ENCODE measurements at places on chromosomes 3 and 15. TPM values are rescaled to one million over a fixed set of nuclear protein-coding genes. Genes with fewer than 3 reads are reported as not detected.

The RFT1 gene
- total RNA-seq, result 47.4 TPM

The CD96 gene
- 60.5 TPM for total RNA-seq

The ETFA gene
- total RNA-seq, result 146 TPM

The VIPR1 gene
- 0.80 TPM for total RNA-seq

The GPR171 gene
- total RNA-seq, result 159 TPM

The PGBD4 gene
- 3.7 TPM for total RNA-seq

The TRIM42 gene
- not detected for total RNA-seq

The GPR176 gene
- total RNA-seq, result 0.14 TPM

The FBXO40 gene
- not detected for total RNA-seq

The RHCG gene
- total RNA-seq, result not detected

The MUC4 gene
- 0.90 TPM for total RNA-seq

The SPTBN5 gene
- total RNA-seq, result 0.65 TPM

DNA sequence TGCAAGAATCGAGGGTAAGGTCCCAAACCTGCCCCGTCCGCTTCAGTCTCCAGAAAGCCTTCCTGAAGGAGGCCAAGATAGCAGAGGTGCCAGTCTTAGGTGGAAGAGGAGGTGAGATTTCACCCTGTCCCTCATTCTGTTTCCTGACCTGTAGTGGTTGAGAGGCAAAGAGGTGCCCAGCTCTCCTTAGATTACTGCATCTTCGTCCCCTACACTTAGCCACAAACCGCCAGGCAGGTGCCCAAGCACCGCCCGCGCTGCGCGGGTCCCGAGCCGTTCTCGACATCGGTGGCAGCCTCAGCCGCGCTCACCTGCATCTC, 23.8 kb upstream of the POLG start:
- peak overlapping the region; percentile 37 for H3K27ac ChIP-seq
- no peak for DNase-seq
- peak overlapping the region; percentile 86 for H3K4me3 ChIP-seq
- peaks cover 3% of the 10 kb centered on the region for H3K4me1 ChIP-seq

GRCh38 chr3:127485396-127486170, 105.0 kb downstream of the TPRA1 start:
- no peak overlapping the region for H3K27ac ChIP-seq
- H3K27me3 ChIP-seq, result peaks cover 10% of the 10 kb centered on the region
- no peak for DNase-seq
- no peaks in the 10 kb centered on the region for H3K36me3 ChIP-seq
- H3K4me3 ChIP-seq, result no peak overlapping the region

- no peak overlapping the region for H3K4me3 ChIP-seq
- DNase-seq, result no peak
- peaks cover 5% of the 10 kb centered on the region for H3K36me3 ChIP-seq
- H3K27me3 ChIP-seq, result no peaks in the 10 kb centered on the region
These were observed 377.3 kb downstream of the LPP start for GRCh38 chr3:188531210-188531609.

DNA sequence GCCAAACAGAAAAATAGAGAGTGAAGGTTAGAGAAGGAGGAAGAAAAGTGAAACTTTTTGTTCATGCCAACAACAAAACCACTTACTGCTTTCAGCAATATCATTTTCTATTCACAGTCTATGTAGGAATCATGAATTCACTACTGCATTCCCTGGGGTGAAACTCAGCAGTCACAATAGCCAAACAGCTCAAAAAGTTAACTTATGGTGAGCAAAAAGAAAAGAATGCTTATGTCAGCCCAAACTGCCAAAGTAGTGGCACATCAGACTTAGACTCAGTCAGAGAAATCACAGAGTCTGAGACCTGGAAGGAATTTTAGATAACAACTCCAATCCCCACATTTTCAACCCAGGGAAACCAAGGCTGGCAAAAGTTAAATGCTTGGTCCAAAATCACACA, 238.7 kb upstream of the TMCO5A start:
- no peaks in the 10 kb centered on the region for H3K36me3 ChIP-seq
- DNase-seq, result no peak
- no peak overlapping the region for H3K27ac ChIP-seq
- no peaks in the 10 kb centered on the region for H3K4me1 ChIP-seq
- no peak overlapping the region for H3K4me3 ChIP-seq

DNA sequence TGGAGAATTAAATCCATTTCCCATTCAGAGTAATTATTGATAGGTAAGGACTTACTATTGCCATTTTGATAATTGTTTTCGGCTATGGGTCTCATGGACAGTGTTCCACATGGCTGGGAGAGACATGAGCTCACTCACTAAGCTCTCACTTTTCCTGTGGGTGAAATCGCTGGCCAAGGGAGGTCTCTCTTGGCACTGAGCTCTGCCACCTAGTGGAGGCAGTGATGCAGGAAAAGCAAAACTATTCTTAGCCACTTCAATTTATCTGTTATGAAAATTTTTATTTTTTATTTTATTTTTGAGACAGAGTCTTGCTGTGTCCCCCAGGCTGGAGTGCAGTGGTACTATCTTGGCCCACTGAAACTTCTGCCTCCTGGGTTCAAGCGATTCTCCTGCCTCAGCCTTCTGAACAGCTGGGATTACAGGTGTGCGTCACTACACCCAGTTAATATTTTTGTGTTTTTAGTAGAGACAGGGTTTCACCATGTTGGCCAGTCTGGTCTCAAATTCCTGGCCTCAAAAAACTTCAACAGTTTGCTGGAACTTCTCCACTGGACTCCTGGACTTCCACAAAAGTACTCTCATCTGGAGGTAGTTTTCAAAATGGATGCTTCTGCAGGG, 4.7 kb upstream of the RNF13 start:
- H3K4me1 ChIP-seq, result peaks cover 9% of the 10 kb centered on the region
- no peak overlapping the region for H3K27ac ChIP-seq
- H3K27me3 ChIP-seq, result peaks cover 32% of the 10 kb centered on the region
- H3K36me3 ChIP-seq, result peaks cover 2% of the 10 kb centered on the region
- H3K4me3 ChIP-seq, result no peak overlapping the region

DNA sequence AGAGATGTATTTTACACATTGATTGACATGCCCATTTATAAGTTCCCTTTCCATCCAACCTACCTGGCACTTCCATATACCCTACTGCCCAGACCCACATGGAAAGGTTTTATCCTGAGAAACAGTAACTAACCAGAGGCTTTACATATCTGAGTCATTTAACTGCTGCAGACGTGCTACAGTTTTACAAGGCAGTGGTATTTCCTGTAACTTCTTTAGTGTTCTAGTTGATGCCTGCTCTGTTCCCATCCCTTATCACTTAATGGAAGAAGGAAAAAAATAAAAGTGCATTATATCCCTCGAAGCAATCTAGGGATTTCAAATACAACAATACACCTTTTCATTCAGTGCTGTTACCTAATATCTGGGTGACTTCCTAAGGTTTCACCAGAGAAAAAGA, 107.1 kb downstream of the TMCO5A start:
- H3K4me1 ChIP-seq, result peaks cover 5% of the 10 kb centered on the region
- H3K4me3 ChIP-seq, result no peak overlapping the region
- H3K27ac ChIP-seq, result no peak overlapping the region

- no peak for DNase-seq
- H3K4me3 ChIP-seq, result no peak overlapping the region
- H3K36me3 ChIP-seq, result no peaks in the 10 kb centered on the region
- no peak overlapping the region for H3K27ac ChIP-seq
- H3K27me3 ChIP-seq, result no peaks in the 10 kb centered on the region
- H3K4me1 ChIP-seq, result no peaks in the 10 kb centered on the region
These were observed 707.0 kb upstream of the GOLIM4 start for GRCh38 chr3:168802766-168803165.

DNA sequence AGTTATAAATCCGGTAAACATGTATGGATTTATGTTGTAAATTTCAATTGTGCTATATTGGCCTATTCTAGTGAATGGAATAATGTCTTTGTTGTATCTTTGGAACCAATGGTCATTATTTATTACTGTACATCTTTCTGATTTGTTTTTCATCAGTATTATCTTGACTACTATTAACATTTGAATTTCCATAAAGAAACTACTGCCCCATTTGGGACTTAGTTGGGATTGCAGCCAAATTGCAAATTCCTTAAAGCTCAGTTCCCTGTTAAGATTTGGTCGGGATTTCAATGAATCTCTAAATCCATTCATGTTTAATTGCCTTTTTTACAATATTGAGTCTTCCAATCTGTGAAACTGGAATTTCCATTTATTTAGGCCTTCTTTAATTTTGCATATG, 822.4 kb upstream of the CADM2 start:
- no peak overlapping the region for H3K4me3 ChIP-seq
- H3K27me3 ChIP-seq, result no peaks in the 10 kb centered on the region
- no peaks in the 10 kb centered on the region for H3K4me1 ChIP-seq
- no peak overlapping the region for H3K27ac ChIP-seq

- H3K36me3 ChIP-seq, result no peaks in the 10 kb centered on the region
- DNase-seq, result no peak
- H3K27me3 ChIP-seq, result peaks cover 17% of the 10 kb centered on the region
- no peak overlapping the region for H3K4me3 ChIP-seq
These were observed 18.6 kb downstream of the SAMD7 start for GRCh38 chr3:169929830-169930519.

- peak; percentile 84 for DNase-seq
- peaks cover 37% of the 10 kb centered on the region for H3K27me3 ChIP-seq
- peak overlapping the region; percentile 91 for H3K27ac ChIP-seq
- H3K4me1 ChIP-seq, result peaks cover 36% of the 10 kb centered on the region
These were observed 737 bp upstream of the ITPR1 start for GRCh38 chr3:4492208-4493013.

GRCh38 chr3:102447272-102447671, 12.5 kb downstream of the ZPLD1 start:
- H3K27ac ChIP-seq, result no peak overlapping the region
- no peaks in the 10 kb centered on the region for H3K36me3 ChIP-seq
- no peak overlapping the region for H3K4me3 ChIP-seq
- H3K4me1 ChIP-seq, result no peaks in the 10 kb centered on the region
- DNase-seq, result no peak
- peaks cover 3% of the 10 kb centered on the region for H3K27me3 ChIP-seq

DNA sequence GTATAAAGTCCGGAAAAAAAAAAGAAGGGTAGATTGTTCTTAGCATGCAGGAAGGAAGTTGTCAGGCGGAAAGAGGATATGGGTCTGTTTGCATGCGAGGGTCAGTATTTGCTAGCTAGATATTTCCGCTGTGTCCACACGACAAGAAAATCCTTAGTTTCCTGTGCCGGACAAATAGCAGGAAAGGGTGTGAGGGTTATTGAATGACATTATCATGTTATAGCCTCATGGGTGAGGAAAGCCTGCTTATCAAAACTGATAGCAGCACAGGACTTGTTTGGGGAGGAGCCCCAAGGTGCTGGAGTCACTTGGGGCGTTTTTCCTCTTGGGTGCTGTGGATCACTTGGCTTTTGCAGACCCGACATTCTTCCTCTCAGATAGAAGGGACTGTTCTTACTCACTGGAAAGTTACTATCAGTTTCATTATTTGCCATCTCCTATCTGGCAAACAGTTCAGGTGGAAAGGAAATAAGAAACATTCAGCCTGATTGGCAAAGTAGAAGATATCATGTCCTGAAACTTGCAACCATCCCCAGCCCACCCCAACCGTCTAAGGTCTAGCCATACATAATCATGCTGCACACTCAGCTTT, 127.2 kb upstream of the DPH6 start:
- DNase-seq, result peak; percentile 58
- no peaks in the 10 kb centered on the region for H3K36me3 ChIP-seq
- no peak overlapping the region for H3K27ac ChIP-seq
- peaks cover 8% of the 10 kb centered on the region for H3K4me1 ChIP-seq
- H3K4me3 ChIP-seq, result peak overlapping the region; percentile 36

GRCh38 chr3:10950476-10951294, 41.9 kb upstream of the SLC6A1 start:
- no peaks in the 10 kb centered on the region for H3K36me3 ChIP-seq
- no peak for DNase-seq
- H3K4me3 ChIP-seq, result no peak overlapping the region
- H3K4me1 ChIP-seq, result no peaks in the 10 kb centered on the region

Measured in activated CD4-positive, alpha-beta T cell treated with anti-CD3 and anti-CD28 coated beads, Interleukin-2, amount 10 ng/mL, durations not matched to agents 24 days and 14 days (primary cell).